ENCODE measurements at places on chromosomes 13 and 19.

- no peak for DNase-seq
Measured at GRCh38 chr13:41543664-41544300, 86.4 kb downstream of the RGCC start.

GRCh38 chr13:23458989-23459388, 25.5 kb upstream of the SACS start:
- no peak for DNase-seq

DNA sequence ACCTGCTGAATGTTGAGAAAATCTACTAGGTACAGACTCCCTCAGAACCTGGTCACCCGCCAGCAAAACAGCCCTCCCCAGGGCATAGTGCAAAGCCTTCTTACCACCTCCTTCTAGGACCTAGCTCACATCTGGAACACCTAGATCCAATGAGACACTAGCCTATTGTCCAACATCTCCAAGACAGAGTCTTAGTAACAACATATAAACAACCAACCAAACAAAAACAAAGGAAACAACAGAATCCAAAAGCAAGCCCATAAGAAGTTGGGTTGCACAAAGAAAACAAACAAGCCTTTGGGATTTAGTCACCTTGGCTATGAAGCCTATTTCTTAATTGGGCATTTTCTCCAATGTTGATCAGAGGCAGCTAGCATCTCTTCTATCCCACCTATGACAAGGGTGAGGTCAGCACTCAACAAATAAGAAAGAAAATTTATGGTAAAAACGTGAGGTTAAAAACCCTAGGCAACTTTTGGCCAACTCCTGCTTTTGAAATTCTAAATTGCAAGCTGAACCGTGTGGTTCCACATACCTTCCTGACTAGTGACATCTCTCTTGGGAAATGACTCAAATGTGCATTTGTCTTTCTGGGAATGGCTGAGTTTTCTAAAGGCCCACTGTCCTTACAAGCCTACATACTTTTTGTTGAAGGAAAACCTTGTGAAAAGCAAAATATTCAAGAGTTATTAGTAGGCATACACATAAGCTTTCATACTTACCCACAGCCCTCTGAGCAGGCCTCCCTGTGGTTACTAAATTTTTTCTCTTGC, 66.7 kb downstream of the FAM216B start:
- DNase-seq, result no peak

DNA sequence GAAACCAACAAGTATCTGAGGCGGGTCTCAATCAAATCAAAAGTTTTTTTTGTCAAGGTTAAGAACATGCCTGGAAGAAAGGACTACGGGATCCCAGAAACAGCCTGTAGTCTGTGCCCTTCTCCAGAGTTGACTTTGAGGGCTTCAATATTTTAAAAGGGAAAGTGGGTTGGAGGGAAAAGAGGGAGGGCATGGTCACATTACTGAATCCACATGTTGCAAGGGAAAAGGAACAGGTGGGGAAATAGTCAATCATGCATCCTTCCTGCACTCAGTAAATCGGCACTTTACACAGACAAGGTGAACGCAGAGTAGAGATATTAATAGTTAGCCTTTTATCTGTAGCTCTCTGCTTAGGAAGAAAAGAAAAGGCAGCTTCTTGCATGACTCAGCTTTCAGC, 808.5 kb downstream of the UQCRFS1 start:
- no peak for DNase-seq

DNA sequence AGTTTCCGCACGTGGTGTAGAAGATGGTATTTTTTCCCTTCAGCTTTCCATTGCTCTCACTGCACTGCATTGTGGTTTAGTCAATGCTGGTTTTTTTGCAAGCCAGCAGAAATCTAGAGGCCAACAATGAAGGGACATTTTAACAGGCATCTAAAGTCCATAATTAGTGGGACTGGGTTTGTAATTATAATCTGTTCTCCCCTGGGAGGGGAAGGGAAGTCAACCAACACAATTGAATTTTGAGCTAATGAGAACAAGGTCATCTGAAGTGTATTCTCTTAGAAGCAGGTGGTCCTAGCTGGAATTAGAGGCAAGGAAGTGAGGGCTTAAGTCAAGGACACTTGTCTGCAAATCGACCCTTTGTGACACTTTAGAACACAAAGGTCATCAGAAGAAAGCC, 156.4 kb downstream of the MYO16 start:
- no peak for DNase-seq

GRCh38 chr13:54394085-54394700, 1365.6 kb downstream of the OLFM4 start:
- no peak for DNase-seq

DNA sequence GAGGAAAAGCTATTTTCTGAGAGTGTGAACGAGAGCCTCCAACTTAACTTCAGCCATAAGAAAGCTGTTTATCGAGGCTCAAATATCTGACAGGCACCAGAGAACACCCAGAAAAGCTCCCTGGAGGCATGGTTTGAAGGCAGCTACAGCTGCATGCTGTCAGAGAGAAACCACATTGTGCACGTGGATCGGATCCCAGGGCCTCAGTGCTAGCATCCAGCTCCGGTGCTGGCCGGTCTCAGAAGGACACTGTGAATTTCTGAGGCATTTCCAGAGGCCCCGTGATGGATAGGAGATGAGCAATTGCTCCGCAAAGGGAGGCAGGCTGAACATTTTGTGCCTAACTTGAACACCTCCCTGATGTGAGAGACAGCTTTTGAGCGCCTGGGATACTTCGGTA, 315.7 kb downstream of the FGF9 start:
- DNase-seq, result no peak

DNA sequence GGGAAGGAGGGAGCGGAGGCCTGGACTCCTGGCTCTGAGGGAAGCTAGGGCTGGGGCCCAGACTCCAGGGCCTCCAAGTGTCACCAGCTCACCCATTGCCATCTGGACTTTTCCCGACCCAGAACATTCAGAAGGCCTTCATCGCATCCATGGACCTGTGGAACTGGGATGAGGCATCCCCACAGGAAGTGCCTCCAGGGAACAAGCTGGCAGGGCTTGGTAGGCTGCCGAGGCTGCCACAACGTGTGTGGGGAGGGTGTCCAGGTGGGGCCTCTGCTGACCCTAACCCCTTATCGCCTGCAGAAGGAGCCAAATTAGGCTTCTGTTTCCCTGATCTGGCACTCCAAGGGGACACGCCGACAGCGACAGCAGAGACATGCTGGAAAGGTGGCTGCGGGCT, 767 bp downstream of the ETV2 start:
- no peak for DNase-seq

- DNase-seq, result no peak
Measured at GRCh38 chr13:73082895-73083294, 24.1 kb downstream of the KLF5 start.

DNA sequence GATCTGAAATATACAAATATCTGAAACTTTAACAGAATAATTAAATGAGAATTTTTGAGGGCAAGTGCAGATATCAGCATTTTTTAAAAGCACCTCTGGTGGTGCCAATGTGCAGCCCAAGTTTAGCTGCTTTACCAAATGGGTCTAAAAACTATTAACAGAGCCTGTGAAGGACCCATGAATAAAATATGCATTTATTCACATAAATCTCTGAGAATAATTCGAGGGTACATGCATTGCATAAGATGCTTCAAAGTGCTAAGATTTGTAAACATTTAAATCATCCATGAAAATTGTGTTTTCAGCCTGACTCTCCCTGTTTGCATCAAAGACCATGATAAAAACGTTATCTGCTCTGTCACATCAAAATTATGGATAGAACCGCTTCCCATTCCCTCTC, 47.1 kb upstream of the TNFSF11 start:
- no peak for DNase-seq

- DNase-seq, result no peak
Measured at GRCh38 chr13:97797553-97797952, 155.9 kb upstream of the IPO5 start.

Data from PC-9 (cell line).